ENCODE measurements at places on chromosomes 5 and 9.

- no peak for DNase-seq
Observed at GRCh38 chr9:18601026-18601425, 127.1 kb downstream of the ADAMTSL1 start.

GRCh38 chr5:175460126-175460525 is 16.1 kb upstream of the DRD1 start:
- DNase-seq = no peak

GRCh38 chr9:27408001-27408400 is 111.1 kb upstream of the EQTN start:
- no peak for DNase-seq

DNA sequence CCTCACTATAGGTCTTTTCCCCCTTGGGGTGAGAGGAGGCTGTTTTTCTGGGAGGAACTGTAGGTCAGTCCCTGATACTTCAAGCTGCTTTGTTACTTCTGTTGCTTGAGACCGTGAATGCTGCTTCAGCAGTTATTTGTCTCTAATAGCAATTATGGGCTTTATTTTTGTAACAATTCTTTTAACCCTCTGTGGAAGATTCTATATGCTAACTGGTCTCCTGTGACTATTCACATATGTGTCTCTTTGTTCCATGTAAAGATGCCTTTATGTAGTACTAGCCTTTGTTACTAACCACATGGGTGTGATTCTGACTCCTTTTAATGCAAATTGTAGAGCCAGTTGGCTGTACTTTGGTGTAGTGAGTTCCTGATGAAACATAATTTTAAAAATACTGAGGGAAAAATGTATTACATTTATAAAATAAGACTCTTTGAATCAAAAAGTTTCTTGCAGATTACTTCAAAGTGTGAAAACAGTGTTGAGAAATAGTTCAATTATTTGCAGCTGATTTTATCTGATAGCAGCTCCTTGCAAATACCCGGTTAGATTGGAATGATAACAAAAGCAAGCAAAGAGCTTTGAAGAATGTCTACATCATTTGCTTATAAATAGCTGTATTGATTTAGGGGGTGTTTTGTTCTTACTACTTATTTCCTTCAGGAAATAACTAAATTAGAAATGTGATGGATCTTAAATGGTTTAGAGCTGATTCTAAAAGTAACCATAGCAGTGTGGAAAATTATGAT is 46.6 kb downstream of the ANGPTL2 start:
- no peak for DNase-seq

DNA sequence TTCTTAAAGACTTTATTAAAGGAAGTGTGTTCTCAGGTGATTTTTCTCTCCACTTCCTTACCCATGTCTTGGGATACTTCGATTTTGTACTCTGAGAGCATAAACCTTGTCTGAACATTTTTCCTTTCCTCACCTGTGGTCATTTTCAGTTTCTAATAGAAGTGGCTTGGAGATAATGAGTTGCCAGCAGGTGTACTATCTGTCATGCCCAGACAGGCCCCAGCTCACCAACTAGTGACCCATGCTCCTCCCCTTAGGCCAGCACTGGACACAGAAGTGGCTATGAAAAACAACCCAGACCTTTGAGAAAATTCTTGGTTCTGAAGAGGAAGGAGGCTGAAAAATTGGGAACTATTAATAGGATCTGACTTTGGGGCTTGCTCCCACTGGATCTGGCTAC is 49.2 kb upstream of the SMIM32 start:
- peak; percentile 21 for DNase-seq

DNA sequence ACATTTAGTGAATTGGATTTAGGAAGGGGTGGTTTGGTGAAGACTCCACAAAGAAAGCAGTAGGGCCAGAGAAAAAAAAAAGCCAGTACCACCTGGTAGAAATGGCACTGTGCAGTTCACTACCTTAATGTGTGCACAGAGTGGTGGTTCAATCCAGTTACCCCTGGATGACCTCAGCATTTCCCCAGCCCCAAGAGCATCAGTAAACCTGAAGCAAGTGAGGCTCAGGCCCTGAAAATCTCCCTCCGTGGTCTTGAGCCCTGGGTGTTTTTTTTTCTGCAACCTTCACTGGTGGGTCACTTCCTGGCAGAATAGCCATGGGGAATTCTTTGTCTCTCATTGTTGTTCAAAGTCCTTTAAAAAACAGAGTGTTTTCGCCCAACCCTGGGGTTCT is 202.9 kb downstream of the GADD45G start:
- DNase-seq = no peak

DNA sequence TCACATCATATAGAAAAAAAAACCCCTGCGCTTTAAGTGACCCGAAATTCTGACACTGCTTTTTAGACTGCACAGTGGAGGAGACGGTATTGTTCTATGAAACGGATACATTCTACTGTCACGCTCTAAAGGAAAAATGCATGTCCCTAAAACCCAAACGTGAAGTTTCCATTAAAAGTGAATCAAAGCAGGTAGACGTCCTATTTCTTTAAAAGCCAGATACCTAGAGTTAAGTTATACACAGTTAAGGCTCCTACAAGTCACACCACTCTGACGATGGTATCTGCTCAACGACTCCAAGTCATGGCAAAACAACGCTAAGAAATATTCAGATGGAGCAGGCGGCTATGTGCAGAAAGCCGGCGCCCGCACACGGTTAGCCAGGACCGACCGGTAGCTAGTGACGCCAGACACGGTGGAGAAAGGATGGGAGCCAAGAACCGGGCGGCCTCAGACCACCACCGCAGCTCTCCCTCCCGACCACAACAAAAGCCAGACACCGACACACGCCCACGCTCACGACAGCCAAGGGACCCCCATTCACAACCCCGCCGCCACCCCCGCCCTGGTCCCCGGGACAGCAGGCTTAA is 734 bp downstream of the SKP1 start:
- no peak for DNase-seq

DNA sequence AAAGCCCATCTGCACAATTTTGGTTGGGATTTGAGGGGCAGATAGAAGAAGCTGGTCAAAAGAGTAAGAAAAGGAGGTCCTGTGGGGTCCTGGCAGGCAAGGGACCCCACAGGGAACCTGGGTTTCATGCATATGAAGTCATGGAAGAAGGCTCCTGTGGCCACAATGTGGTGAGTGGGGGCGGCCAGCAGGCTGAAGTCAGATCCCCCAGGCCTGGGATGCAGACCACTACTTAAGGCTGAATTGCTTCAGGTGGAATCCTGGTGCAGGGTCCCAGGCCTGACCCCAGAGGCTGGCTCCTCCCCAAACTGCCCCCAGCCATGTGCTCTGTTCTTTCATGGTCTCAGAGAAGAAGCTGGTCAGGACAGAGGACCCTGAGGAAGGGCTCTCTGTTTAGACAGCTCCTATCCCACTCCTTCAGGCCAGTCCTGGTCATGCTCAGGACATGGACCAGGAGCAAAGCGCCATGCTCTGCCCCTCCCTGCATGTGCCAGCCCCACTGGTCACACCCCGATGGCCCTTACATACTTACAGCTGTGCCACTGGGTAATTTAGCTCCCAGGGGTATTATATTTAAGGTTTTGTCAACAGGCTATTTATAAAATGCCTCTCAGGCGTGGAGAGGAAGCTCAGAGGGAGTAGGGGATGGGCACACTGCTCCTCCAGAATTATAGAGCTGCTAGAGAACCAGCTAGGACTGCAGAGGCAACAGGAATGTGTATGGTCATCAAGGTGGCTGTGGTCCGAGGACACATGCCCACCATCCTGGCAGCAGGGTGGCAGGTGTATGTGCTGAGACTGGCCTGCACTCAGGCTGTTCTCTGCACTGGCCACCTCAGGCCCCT is 33.4 kb downstream of the C5orf15 start:
- DNase-seq = peak; percentile 40

DNA sequence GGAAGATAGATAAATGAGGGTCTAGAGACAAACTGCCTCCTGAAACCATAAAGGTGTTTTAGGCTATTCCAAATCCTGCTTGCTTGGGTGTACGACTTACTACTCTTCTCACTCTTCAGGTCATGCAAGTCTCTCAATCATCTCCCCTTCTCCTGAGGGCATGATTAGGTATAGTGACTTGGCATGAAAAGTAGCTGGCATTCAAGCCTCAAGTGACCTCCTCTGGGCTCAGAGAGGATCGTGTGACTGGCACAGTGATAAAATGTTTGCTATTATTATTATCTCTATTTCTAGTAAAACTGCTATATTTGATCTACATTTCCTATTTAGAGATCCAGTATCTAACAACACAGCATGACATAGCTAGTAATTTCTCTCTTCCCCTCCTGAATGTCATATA is 494.8 kb downstream of the SPOCK1 start:
- no peak for DNase-seq

- DNase-seq = no peak
Observed at GRCh38 chr5:66658516-66658915, 62.3 kb downstream of the MAST4 start.

- no peak for DNase-seq
Observed at GRCh38 chr9:3455717-3456116, 70.1 kb downstream of the RFX3 start.

DNA sequence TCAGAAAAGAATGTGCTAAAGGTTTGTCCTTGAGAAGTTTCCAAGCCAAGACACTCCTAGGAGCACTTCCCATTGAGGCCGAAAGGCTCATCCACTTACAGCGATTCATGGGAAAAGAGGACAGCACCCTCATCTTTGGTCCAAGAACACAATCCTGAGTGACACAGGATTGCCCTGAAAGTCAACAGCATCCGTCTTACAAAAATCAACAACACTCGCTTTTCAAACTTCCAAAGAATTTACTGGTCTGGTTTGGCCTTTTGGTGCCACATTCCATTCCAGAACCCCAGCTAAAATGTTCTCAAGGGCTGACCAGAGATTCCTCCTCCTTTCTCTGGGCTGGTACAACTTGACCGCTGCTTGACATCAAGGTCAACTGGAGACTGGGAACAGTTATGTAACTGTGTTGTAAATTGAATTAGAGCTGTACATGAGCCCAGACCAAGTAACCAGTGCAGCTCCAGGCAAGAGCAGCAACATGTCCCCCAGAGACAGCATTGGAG is 415.8 kb upstream of the PIK3R1 start:
- no peak for DNase-seq

DNA sequence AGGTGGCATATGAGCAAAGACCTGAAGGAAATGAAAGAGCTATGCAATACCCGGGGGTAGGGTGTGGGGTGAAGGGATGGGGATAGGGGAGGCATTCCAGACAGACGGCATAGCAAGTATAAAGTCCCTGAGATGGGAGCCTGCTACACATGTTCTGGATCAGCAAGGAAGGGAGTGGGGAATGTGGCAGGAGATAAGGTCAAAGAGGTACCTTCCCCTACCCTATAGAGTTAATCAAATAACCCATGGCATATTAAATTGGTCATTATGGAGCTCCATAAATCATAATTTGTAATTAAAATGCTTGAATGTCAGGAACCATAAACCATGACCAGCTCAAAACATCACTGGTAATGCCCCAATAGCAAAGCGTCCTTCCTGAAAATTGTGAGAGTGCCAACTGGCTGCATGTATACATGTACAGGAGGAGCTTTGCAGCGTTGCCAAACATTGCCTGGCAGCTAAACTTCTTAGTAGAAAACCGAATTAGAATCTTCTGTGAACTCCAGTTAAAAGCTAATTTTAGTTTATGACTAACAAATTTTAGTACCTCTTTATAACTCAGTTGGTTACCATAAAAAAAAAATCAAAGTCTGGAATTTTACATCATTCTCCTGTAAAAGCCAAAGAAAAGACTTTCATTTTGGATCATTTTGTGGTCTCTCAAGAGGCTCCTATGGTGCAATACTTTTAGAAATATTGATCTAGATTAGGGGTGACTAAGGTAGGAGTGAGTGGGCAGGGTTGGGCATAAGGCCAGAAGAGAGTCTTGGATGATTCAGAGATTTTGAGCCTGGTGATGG is 4.7 kb downstream of the DNAI1 start:
- no peak for DNase-seq

DNA sequence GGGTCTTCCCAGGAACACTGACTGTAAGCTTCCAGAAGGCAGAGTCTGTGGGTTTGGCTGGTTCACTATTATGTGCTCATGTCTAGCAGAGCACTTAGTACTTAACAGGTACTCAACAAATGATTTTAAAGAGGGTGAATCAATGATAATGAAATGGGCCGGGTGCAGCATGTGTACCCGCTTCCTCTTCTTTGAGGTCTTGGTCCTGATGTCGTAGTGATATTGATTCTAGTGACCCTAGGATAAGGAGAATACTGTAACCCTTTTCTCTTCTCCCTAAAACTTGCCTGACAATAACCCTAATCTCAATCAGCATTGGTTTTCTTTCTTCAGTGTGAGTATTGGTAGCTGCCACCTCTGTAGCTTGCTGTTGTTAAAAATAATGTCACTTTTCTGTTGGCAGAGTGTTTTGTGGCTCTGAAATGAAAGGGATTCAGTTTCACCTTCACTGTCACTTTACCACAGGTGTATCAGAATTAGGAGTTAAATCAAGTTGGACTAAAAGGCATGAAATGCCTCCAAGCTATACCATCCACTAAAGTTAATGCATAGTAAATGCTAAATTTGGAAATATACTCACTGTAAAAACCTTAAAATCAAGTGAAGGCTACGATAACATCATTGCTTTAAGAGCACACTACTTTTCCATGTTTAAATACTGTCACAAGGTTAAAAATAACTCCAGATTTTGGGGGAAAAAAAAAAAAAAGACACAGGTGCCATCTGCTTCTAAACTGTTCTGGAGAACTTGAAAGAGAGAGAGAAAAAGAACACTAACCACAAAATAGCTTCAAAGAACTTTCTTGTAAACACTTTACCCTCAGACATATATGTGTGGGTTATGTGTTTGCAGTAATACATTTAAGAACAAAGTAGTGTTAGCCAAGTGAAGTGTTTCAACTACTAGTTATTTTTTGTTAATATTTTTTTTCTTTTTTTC is 6.0 kb downstream of the CAMK4 start:
- DNase-seq = no peak

GRCh38 chr5:172418862-172419814 is 35.2 kb downstream of the SH3PXD2B start:
- no peak for DNase-seq

DNA sequence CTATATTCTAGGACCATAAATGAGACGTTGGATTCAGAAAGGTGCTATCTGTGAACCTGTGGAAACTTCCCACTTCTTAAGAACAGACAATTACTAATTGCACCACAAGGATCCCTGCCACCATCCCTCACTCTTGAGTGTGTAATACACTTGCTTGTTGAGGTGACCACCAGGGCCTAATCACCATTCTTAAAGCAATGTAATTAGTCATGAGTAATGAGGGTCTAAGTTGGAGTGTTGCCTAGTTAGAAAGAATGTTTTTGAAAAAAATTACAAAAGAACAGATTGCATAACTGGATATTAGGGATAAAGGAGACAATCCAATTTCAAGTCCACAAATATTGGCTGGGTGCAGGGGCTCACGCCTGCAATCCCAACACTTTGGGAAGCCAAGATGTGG is 56.9 kb upstream of the TRIO start:
- DNase-seq = no peak

DNA sequence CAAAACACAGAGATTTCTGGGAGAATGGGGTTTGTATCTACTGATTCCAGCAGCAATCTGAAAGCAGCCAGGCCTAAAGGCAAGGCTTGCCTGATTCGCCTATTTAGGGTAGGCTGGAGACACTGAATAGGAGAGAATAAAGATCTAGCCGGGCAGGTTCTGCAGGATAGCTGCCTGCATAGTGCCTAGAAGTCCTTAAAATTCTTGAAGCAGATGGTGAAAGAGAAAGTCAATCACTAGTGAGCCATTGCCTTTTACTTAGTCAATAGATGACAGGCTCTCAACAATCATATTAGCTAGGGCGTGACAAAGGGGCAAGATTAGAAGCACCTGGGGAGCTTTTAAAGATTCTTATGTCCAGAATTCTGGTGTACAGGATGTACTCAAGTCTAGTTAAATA is 522.7 kb downstream of the HTR1A start:
- peak; percentile 68 for DNase-seq

GRCh38 chr5:152246401-152246800 is 158.7 kb downstream of the NMUR2 start:
- DNase-seq = no peak

- no peak for DNase-seq
Observed at GRCh38 chr5:118723021-118723338, 265.4 kb downstream of the DTWD2 start.

Measured in NCI-H510A treated with DMSO at 0.1 percent for 48 hours (cell line).